ENCODE measurements at places on chromosomes 13 and 19.

DNA sequence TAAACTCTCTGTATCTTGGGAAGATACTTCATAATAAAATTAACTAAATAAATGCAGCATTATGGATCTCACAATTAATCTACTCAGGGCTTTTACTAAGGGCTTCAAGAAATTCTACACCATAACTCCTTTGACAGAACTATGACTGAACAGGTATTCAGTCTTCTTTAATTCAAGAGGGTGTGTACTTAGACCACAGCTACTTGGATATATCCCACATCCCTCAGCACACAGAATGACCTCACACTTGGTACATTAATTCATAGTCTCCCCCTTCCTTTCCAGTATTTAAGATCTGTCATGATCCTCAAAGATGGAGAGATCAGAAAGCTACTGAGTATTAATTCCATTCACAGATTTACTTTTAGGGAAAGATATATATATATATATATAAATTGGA lies 11.6 kb downstream of the DIAPH3 start:
- no peak for DNase-seq

- peak; percentile 89 for DNase-seq
Observed at GRCh38 chr19:488505-489417, 7.5 kb upstream of the MADCAM1 start.

DNA sequence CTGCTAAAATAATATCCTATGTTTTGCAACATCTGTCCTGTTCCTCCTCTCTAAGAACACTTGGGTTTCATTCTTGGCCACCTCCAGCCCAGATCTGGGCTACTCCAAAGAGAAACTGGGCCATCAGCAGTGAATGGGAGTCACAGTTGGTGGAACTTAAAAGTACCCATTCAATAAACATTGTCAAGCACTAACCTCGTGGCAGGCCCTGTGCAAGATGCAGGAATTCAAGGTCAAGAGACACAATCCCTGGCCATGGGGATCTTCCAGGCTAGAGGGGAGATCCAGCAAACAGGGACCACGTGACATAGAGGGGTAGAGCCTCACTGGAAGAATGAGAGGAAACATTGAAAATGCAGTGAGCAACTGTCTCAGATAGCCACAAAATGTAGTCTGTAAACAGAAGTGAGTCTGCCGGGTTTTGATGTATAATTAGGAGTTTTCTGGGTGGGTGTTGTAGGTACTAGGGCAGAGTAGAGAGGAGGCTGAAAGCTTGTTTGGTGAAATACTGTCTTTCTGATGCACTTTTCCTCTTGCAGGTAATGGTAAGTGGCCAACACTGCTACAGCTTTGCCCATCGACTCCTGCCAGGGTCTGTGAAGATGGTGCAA lies 14.8 kb upstream of the EID2 start:
- no peak for DNase-seq

- peak; percentile 15 for DNase-seq
Observed at GRCh38 chr19:38869836-38870607, 8.1 kb downstream of the RINL start.

GRCh38 chr13:79935121-79935520 lies 405.8 kb downstream of the SPRY2 start:
- no peak for DNase-seq

- DNase-seq: peak; percentile 23
Observed at GRCh38 chr13:113364311-113364889, 470 bp upstream of the GRTP1 start.

GRCh38 chr13:64446372-64446771 lies 2783.8 kb downstream of the PCDH9 start:
- DNase-seq: no peak

DNA sequence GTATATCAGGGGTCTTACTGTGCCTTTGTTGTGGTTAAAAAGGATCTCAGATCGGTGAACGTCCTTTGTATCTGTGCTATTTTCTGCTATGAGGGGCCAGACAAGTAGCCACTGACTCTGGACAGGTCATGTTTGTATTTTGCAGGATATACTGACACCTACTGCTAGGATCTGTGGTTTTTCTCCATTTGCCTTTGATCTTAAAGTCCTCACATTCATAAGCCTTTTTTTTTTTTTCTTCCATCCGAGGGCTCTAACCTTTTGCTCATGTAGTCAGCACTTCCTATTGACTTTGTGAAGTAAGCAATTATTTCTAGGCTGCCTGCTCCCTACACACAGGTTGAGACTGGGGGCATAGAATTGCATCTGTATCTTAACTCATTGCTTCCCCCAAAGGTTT lies 106.2 kb downstream of the SLITRK5 start:
- no peak for DNase-seq

DNA sequence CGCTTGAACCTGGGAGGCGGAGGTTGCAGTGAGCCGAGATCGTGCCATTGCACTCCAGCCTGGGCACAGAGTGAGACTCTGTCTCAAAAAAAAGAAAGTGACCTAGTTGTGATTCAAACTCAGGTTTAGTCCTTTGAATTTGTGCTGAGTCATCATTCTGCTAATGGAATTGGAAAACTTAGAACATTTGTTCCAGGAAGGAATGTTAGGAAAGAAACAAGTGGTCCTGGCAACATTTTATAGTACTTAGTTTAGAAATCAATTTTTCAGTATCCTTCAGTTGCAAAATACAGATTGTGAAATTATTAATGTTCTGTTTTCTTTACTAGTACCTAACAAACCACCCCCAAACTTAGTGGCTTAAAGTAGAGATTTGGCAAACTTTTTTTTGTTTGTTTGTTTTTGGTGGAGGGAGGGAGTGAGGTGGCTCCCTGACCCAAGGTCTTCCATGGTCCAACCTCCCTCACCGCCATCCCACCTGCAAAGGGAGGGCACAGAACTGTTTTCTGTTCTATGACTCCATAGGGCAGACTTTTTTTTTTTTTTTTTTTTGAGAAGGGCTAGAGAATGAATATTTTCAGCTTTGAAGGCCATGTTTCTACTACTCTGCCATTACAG lies 9.2 kb upstream of the SULT2A1 start:
- DNase-seq: no peak

DNA sequence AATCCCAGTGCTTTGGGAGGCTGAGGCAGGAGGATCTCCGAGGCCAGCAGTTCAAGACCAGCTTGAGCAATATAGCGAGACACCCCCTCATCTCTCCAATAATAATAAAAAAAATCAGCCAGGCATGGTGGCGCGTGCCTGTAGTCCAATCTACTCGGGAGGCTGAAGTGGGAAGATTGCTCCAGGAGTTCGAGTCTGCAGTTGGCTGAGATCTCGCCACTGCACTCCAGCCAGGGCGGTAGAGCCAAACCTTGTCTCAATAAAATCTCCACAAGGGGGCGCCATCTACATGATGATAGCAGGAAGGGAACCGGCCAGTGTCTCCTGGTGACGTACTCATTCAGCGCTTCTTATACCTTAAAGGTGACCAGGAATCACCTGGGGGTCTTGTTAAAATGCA lies 13.6 kb upstream of the C5AR1 start:
- DNase-seq: peak; percentile 75

DNA sequence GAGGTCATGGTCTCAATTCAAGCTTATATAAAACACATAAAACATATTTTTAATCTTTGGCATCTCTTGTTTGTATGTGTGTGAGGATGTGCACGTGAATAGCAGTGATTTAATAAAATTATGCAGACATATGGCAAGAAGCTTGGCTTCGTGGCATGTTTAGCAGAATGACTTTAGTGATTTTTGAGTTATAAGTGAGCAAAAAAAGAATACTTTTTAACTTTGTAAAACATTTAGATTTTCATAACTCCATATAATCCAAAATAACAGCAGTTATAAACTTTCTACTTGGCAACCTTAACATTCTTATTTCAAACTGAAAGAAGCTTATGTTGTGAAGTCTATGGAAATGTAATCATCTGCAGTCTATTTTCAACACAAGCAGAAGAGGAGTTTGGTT lies 120.6 kb downstream of the SLITRK1 start:
- no peak for DNase-seq

DNA sequence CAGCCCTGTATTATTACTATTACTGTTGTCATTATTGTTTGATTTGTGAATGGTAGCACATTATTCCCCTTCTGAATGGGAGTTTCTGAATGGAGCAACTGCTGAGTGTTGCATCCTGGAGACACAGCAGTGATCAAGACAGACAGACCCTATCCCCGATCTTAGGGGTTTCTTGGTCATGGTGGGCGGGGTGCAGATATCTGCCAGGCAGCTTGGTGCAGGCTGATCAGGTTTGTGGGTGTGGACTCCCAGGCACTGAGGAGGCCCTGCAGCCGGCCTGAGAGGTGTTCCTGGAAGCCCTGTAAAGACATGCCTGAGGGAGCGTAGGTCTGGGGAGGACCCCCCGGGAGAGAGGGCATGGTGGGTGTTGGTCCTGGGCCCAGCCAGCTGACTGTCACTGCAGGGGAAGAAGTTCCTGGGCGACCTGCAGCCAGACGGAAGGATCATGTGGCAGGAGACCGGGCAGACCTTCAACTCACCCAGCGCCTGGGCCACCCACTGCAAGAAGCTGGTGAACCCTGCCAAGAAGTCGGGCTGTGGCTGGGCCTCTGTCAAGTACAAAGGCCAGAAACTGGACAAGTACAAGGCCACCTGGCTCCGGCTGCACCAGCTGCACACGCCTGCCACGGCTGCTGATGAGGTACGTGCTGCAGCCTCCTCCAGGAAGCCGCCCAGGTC lies 2.1 kb downstream of the MPND start:
- no peak for DNase-seq

GRCh38 chr19:54475706-54476105 lies 2.6 kb upstream of the CDC42EP5 start:
- DNase-seq: no peak

DNA sequence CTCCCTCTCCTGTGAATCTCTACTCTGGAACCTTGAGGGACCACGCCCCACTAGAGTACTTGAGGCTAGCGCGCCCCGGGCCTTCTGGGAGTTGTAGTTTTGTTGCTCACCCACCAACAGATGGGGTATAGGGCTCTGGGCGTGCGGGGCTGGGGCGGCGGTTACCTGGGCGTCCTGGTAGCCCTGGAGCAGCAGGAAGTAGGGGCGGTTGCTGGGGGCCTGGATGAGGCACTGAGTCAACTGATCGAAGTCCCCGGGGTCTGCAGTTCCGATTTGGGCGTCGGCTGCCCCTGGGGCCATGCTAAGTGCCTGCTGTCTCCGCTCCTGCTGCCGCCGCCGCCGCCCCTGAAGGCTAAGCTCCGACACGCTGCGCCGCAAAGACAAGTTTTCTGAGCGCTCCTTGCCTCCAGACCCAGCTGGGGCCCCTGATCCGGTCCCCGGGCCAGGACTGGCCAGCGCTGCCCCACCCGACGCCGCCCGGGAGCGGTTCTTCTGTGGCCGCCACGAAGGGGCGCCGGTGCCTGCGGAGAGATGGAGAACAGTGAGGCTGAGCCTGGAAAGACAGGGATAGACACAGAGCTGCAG lies 5.3 kb downstream of the RASIP1 start:
- peak; percentile 81 for DNase-seq

DNA sequence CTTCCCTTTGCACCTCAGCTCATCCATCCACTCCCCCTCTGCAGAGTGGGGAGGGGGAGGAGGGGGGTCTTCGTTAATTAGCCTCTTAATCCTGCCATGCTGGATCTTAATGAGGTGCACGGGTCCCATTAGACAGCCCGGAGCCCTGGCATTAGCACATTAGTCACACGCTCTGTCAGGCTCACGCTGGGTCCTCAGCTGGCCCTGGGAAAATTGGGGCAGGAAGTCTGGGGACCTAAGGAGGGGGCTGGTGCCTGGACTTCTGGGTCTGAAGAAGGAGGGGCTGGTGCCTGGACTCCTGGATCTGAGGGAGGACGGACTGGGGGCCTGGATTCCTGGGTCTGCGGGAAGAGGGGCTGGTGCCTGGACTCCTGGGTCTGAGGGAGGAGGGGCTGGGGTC lies 444 bp upstream of the NCCRP1 start:
- DNase-seq: no peak

- no peak for DNase-seq
Observed at GRCh38 chr19:52898101-52898500, 666 bp upstream of the ZNF320 start.

- peak; percentile 41 for DNase-seq
Observed at GRCh38 chr13:94209117-94209516, 270.4 kb downstream of the DCT start.

- no peak for DNase-seq
Observed at GRCh38 chr13:69970520-69970919, 137.1 kb upstream of the ATXN8OS start.

DNA sequence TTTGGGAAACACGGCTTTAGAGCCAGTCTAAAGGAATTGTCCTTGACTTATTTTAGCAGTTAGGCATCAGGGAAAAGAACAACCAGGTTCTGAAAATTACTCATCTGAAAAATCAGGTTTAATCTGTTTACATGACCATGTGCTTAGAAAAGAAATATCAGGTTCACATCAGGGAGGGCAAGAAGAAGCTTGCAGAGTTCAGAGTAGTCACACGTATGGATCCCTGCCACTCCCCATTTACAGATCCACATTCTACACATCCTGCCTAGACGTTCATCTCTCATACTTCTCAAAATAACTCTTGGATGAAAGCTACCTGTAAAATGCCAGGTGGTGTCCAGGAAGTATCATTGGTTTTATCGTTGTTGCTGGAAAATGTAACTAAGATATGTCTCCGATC lies 14.0 kb upstream of the PHF11 start:
- DNase-seq: no peak

- no peak for DNase-seq
Observed at GRCh38 chr19:51726049-51726448, 2.3 kb upstream of the HAS1 start.

DNA sequence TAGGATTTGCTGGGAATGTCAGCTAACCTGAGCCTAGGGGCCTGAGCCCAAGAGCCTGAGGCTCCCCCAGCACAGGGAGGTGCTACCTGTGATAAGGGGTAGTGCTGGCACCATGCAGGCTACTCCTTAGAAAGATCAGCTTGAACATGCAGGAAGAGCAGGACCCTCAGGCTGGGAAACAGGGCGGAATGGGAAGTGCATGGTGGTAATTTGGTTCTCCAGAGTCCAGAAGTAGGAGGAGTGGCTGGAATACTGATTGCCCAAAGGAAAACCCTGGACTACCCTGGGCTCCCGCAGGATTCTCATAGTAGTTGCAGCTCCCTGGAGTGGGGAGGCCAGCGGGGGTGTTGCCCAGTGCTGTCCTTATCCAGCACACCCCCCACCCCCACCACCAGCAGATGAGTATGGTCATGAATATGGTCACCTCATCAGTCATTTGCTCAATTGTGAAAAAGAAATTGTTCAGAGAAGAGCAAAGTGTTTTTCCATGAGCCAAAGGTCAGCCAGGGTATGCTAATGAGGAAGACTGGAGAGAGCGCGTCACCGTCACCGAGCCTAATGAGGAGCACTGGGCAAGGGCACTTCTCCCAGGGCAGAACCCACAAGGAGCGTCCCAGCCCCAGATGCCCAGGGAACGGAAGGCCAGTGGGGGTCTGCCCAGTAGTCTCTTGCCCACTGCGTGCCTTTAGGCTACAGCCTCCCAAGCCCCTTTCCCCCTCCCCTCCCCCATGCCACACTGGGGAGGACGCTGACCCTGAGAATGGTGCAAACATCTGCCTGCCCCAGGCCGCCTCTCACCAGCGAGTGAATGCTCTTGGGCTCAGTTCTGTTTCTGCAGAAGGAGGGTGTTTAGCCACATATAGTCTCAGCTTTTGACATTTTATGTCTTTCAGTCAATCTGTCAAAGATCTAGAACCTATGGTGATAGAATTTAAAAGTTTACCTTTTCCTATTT lies 5.3 kb downstream of the SLC25A15 start:
- DNase-seq: no peak
